ENCODE measurements at places on chromosomes 13 and 19.

GRCh38 chr19:34475026-34475974 lies 6.3 kb upstream of the WTIP start:
- DNase-seq, result no peak

DNA sequence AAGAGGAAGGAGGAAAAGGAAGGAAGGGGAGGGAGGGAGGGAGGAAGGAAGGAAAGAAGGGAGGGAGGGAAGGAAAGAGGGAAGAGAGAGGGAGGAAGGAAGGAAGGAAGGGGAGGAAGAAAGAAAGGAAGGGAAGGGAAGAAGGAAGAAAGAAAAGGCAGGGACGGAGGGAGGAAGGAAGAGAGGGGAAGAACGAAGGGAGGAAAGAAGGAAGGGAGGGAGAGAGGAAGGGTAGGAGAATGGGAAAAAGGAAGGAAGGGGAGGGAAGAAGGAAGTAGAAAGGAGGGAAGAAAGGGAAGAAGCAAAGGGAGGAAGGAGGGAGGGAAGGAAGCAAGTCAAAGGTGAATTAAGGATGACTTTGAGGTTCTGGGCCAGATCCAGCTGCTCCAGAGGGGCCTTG lies 3.0 kb downstream of the ACSBG2 start:
- DNase-seq, result no peak

DNA sequence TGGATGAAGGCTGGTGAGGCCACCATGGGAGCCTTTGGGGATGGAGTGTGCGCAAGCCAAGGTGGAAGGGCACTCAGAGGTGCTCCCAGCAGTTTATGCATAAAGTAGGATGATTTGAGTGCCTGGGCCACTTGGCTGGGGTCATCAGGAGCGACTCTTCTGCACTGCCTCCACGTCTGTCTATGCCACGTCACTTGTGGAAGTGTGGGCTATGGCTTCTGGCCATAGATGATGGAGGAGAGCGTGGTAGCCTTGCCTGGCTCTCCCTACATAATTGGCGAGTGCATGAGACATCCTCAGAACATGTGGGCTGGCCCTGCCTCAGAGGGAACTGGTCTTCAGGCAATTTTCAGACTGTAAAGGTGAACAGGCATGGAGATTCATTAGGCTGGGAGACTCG lies 182.9 kb downstream of the TEX29 start:
- no peak for DNase-seq

- no peak for DNase-seq
These were observed 11.1 kb upstream of the PLIN3 start for GRCh38 chr19:4878491-4878968.

- DNase-seq, result no peak
These were observed 172.4 kb downstream of the KDM4B start for GRCh38 chr19:5141129-5141849.

GRCh38 chr19:679418-680286 lies 3.5 kb downstream of the FSTL3 start:
- no peak for DNase-seq

DNA sequence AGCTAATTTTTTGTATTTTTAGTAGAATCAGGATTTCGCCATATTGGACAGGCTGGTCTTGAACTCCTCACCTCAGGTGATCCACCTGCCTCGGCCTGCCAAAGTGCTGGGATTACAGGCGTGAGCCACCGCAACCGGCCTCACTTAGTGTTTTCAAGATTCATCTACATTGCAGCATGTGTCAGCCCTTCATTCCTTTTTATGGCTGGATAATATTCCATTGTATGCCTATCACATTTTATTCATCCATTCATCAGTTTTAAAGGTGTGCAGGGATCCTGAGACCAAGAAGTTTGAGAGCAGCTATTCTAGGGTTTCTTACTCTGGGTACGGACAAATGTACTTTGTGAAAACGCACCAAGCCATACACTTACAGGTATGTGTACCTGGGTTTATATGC lies 9.1 kb downstream of the COQ8B start:
- no peak for DNase-seq

DNA sequence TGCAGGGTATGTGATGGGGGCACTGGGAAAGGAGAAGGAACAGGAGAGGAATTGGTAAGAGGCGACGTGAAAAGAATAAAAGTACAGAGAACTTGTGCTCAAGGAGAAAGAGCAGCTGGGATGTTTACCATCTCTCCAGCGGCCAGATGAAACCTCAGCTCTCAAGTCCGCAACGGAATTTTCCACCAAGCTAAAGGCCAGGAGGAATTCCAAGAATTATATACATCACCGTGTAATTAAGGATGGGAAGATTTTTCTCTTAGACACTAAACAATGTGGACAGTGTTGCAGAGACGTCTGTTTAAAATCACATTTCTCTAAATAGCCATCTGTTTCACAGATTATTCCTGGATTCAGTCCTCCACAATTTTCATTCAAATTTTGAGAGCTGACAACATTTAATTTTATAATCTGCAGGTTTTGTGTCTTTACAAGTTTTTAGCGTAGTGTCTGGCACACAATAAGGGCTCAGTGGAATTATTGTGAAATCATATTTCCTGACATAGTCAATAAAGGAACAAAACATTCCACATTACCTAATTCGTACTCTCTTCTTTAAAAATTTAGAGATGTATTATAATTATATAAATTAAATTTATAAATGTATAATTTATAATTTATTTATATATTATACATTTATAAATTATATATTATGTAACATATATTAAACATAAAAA lies 23.0 kb upstream of the USP29 start:
- no peak for DNase-seq

- DNase-seq, result no peak
These were observed 489 bp downstream of the CCNE1 start for GRCh38 chr19:29812080-29812880.

- DNase-seq, result no peak
These were observed 7.7 kb upstream of the RNF113B start for GRCh38 chr13:98184792-98185191.

- no peak for DNase-seq
These were observed 1.5 kb downstream of the HS6ST3 start for GRCh38 chr13:96091164-96092117.

- peak; percentile 39 for DNase-seq
These were observed 30.0 kb downstream of the VAV1 start for GRCh38 chr19:6802336-6803035.

GRCh38 chr19:44747739-44748425 lies 626 bp upstream of the BCL3 start:
- no peak for DNase-seq

DNA sequence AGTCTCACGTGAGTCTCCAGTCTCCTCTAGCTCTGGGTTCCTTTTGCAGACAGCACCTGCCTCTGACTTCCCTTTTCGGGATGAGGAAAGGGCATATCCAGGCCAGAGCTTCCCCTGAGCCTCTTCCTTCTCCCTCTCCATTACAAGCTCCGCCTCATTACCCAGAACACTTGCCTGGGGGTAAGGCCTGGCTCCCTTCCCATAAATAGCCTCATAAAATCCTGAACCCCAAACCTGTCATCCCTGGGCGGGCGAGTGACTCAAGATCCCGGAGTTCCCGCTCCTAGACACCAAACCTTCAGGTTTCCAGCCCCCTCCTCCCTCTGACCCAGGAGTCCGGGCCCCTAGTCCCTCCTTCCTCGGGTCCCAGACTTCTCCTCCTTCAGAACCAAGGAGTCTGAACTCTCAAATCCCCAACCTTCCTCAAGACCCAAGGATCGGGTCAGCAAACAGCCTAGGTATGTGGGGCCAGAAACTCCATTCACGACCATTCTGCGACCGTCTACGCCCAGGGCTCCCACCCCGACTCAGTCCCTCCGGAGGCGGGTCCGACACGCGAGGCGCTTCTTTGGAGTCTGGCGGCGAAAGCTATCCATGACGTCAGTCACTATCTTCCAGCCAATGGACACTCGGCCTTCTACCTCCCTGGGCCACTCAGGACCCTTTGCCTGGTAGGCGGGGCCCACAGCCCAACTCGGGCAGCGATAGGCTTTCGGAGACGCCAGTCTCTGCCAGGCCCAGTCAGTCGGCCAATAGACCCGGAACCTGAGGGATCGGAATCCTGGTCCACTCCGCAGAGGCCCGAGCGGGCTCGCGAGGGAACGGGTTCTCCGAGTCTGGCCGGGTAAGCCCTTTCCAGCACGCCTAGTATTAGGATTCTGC lies 6.5 kb upstream of the CNFN start:
- DNase-seq, result peak; percentile 90

- DNase-seq, result no peak
These were observed 77.0 kb downstream of the CAB39L start for GRCh38 chr13:49366841-49367240.

GRCh38 chr13:75136151-75136550 lies 345.8 kb downstream of the TBC1D4 start:
- no peak for DNase-seq

DNA sequence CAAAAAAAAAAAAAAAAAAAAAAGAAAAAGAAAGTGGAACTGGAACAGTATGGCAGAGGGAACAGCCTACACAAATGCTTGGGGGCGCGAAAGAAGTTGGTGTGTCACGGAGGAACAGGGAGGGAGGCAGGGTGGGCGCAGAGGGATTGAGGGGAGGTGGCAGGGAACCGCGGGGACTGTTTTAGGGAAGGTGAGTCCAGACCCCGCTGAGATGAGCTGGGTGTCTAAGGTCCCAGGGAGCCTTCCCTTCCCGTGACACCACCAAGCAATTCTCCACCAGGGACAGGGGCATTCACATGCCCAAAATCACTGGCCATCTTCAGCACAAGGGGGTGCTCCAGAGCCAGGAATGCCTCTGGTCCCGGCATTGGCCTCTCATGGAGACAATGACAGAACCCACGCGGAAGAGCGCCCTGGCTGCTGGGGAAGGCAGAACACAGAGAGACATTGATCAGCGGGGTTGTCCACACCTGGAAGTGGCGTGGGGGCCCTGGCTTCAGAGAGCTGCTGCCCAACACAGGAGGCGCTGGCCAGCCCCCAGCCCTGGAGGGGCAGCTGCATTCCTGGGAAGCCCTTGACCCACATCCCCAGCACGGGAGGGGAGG lies 6.9 kb downstream of the PEAK3 start:
- no peak for DNase-seq

GRCh38 chr13:27128825-27129627 lies 42.6 kb downstream of the USP12 start:
- no peak for DNase-seq

GRCh38 chr13:109331011-109331433 lies 455.4 kb downstream of the IRS2 start:
- no peak for DNase-seq

DNA sequence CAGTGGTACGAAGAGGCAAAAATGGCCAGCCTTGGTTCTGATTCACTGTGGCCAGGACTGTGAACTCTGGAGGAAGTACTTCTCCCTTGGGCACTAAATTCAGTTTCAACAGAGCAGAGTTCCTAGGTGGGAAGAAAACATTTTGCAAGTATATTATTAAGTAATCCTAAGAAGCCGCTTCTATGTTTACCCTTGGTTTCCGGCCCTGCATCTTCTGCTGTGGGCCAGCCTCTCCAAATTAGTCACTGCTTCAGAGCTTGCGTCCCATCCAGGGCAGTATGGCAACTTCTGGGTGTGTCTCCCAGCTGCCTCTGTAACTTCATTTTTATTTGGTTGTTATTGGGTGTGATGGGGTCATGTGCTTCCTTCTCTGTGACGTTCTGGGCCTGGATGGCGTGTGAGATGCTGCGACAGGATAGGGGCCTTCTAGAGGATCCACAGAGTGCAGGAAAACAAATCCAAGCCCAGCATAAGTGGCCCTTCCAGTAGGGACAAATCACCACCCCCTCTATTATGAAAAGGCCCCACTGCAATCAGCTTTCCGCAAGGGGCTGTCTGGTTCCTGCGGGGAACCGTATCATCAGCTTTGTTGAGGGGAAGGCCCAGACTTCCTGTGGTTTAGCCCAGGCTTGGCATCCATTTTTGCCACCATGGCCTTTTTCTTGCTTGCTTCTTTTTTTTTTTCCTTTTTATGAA lies 55.1 kb upstream of the C1QTNF9 start:
- DNase-seq, result no peak
